Memory B cell (primary cell): ENCODE measurements at places on chromosomes 16 and 17.

GRCh38 chr16:85211271-85211801 lies 99.1 kb upstream of the CIBAR2 start:
- DNase-seq: no peak

GRCh38 chr17:8753976-8754440 lies 4.3 kb downstream of the SPDYE4 start:
- no peak for DNase-seq

DNA sequence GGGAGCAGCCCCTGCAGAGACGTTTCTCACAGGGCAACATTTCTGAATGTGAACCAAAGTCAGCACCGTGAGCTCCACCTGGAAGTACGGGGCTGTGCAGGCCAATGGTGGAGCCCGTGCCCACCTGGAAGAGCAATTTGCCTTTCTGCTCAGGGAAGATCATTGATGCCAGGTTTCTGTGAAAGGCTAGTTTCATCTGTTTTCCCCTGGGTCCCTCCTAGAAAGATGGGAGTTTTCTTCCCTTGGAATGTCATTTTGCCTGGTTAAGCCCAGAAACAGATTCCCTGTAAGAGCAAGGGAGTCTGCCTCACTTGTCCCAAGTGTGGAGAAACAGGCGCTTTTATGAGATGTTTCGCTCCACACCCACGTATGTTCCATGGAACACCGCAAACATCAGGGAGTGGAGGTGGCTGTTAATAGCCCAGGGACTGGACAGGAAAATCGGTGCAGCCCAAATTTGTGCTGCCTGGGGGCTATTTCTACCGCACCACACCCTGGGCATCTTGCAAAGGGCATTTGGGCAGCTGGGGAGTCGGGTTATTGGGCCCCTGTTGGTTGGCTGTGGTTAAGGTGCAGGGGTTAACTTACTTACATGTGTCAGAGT lies 2.6 kb downstream of the SLC6A4 start:
- DNase-seq: no peak

DNA sequence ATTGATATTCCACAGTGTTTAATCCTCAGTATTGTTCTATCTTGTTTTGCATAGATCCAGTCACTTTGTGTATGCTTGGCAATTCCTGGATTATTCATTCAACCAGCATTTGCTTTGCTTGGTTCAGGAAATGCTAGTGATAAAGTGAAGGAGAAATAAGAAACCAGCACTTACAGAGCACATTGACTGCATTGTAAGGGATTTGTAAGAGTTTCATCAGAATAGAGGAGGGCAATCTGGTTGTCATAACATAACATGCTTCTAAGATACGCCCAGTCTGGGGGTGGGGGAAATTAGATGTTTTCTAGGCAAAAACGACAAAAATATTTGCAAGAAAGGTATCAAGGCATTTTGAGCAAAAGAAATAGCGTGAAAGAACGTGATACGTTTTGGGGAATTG lies 40.4 kb downstream of the TNRC6A start:
- DNase-seq: no peak

DNA sequence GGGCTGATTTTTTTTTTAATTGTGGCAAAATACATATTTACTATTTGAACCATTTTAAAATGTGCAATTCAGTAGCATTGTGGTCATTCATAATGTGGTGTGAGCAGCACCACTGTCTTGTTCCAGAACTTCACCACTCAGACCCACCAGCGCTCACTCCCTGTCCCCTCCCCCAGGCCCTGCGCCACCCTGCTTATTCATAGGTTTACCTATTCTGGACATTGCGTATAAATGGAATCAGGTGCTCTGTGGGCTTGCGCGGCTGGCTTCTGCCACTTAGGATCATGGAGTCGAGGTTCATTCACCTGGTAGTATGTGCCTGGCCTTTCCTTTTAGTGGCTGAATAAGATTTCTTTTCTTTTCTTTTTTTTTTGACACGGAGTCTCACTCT lies 59.4 kb downstream of the NT5M start:
- DNase-seq: no peak

DNA sequence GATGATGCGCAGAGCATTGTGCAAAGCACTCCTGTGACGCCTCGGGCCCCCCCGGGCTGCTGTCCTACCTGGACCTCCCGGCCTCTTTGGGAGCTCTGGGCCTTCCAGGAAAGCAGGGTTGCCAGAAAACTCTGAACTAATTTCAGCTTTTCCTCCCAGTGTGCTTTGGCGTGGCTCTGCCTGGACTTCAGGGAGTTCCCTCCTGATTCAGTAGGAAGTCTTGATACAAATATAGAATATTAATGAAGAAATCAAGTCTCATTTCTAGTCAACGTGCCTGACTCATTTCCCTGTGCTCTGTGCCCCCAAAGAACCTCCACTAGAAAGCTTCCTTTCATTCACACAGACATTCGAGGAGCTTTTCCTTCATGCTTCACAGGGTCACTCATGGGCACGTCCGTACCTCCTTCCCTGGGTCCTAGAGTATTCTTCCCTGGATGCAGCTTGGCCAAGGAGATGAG lies 84.0 kb upstream of the NOL11 start:
- DNase-seq: no peak

GRCh38 chr17:65261152-65261551 lies 124.0 kb downstream of the RGS9 start:
- no peak for DNase-seq

- DNase-seq: no peak
These were observed 341 bp downstream of the SLC7A6OS start for GRCh38 chr16:68310437-68310773.

- DNase-seq: no peak
These were observed 991 bp downstream of the KPNA2 start for GRCh38 chr17:68036304-68037147.

GRCh38 chr17:82248815-82249674 lies 20.2 kb downstream of the SLC16A3 start:
- DNase-seq: no peak

DNA sequence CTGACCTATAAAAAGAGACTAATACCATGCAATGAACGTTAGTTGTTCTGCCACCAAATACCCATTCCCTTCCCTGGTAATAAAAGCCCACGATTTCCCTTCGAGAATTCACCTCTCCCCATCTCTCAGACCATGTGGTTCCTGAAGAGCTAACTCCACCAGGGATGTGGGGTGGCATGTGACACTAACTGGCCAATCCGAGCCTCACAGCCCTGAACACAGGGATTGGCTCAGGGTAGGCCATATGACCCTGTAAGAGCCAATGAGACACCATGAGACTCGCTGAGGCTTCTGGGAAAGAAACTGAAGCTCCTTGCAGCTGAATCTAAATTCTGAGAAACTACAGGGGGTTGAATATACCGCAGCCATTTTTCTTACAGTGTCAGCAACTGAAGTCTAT lies 21.1 kb downstream of the HELZ start:
- no peak for DNase-seq

- no peak for DNase-seq
These were observed 96.5 kb upstream of the TBX2 start for GRCh38 chr17:61302953-61303816.

DNA sequence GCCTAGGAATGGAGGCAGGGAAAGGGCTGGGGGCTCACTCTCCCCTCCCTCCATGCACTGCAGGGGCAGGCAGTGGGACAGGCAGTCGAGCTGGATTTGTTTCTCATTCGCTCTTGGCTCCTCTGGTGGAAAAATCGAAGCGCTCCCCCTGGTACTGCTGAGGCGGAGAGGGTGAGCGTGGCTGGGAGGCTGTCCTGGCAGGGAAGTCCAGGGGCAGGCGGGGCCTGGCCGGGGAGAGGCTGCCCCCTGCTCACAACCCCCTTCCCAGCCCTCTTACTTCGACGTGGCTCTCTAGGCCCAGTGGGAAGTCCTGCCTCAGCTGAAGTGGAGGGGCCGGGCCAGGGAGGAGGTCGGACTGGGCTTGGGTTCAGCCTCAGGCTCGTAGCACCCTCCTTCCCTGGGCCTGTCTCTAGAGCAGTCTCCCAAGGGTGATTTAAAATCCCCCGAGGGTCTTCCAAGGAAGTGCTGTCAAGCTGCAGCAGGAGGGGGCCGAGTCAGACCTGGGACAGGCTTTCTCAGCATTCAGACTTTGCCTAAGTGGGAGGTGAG lies 16.5 kb upstream of the TMEM92 start:
- DNase-seq: no peak

GRCh38 chr16:87895641-87896141 lies 26.4 kb upstream of the SLC7A5 start:
- no peak for DNase-seq

DNA sequence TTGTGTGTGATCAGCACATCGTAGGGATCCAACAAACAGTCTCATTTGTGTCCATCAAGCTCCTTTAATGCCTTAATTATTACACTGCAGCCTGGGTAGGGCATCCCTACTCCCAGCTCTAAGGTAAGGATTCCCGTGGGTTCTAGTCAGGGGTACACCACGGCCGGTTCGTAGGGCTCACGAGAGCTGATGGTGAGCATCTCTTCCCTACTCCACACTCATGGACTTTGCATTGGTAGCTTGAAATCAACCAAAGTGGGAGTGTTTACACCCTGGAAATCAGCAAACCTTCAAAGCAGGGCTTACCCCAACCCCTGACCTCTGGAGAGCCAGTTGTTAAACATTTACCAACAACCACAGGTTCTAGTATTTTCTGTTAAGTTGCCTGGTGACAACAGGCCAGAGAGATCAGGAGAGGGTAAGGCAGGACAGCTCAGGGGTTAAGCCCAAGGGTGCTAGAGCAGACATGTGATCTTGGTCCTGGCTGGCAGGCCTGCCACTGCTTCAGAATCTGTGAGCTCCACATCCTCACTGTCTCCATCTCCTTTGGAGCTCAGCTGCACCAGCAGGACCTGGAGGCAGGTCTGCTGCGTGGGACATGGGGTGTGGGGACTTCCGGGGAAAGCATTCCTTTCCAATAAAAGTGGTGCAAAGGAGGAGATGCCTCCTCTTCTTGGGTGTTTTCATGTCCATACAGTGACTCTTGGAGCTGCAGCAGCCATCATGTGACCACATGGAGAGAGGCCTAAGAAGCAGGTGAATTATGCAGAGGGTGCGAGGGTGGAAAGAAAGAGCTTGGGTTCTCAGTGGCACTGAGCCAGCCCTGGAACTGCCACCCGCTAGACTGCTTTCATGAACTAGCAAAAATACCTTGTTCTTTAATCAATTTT lies 36.1 kb upstream of the ZCCHC14 start:
- no peak for DNase-seq

- DNase-seq: peak; percentile 54
These were observed 8.7 kb upstream of the UBE2G1 start for GRCh38 chr17:4375039-4375748.

DNA sequence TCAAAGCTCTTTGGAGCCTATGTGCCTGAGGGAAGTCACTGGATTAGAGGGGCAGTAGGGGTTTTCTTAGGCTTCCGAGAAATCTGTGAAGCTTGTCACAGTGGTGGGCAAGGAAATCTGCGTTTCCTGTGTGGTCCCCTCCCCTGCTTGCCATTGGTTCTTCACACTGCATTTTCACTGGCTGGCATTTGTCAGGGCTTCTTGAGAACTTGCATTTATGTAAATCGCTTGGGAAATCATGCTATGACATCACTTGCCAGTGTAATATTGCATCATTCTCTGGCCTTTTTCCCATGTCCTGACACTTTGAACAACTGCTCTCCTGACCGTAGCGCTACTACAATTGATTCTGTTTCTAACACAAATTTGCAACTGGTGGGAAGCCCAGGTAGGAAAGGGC lies 1.8 kb downstream of the CACNG3 start:
- DNase-seq: no peak

DNA sequence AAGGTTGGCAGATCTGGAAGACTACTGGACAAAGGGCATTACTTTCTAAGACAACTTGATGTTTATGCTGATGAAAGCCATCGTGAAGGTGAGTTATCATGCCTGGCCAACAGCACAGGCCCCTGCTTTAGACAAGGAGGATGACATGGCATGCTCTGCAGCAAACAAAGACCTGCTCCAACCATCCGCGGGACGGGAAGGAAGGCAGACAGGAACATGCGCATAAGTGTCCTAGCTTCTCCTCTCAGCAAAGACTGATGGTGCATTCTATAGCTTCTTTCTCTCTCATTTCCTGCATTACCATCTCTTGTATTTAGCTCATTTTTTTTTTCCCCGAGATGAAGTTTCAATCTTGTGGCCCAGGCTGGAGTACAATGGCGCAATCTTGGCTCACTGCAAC lies 5.4 kb downstream of the NPLOC4 start:
- no peak for DNase-seq

DNA sequence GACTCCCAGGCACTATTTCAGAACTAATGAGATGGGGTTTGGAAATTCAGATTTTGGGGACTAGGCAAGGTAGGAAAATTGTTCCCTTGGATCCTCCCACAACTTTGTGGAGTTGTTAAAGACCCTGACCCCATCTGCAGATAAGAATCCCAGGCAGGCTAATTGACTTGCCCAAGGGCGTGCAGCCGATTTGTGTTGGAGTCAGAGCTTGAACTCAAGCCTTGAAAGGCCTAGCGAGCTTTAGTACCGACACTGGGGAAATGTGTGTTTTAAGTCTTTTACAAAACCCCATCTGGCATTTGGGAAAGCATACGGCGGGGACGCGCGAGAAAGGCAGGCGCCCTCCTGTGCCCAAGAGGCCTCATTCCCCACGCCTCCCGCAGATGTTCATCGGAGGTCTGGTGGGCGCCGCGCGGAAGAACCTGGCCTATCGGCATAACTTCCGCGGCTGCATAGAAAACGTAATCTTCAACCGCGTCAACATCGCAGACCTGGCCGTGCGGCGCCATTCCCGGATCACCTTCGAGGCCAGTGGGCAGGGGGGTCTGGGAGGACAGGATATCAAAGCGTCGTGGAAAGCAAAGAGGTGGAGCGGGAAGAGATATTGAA lies 4.3 kb downstream of the CNTNAP1 start:
- DNase-seq: no peak

DNA sequence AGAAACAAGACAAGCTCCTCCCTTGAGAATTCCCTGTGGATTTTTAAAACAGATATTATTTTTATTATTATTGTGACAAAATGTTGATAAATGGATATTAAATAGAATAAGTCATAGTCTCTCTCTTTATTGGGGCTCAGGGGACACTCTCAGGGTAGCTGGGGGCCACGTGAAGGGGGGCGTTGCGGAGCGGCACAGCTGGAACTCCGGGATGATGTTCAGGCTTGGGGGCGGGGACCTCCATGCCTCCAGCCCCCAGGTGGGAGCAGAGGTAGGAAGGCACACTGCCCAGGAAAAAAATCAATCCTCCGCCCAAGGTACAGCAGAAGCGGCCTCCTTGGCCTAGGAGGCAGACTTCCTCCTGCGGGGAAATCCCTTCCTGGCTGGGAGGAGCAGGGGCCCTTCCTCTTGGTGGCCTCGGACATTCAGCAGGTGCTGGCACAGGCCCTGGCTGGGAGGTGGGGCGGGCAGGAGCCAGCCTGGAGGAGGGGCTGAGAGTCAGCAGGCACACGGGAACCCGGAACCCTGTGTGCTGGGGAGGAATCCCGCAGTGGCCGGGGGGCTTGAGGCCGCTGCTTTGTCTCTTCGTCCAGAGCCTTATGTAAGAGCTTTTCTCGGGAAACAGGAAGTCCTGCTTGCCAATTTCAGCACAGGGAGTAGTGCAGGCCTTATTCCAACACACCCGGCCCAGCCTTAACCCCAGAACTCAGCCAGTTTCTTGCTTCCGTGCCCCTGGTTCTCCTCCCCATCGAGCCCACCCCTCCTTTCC lies 591 bp upstream of the TNFSF13 start:
- peak; percentile 45 for DNase-seq

- no peak for DNase-seq
These were observed 90.8 kb downstream of the STX8 start for GRCh38 chr17:9484789-9485188.

- DNase-seq: no peak
These were observed 2.3 kb upstream of the ARMC5 start for GRCh38 chr16:31456988-31457360.

GRCh38 chr17:3888343-3889171 lies 4.3 kb downstream of the CAMKK1 start:
- no peak for DNase-seq

GRCh38 chr16:57377080-57377841 lies 5.0 kb downstream of the CX3CL1 start:
- peak; percentile 21 for DNase-seq

- no peak for DNase-seq
These were observed 7.8 kb downstream of the SHCBP1 start for GRCh38 chr16:46613352-46613751.
